Tracheal epithelial cell (primary cell): ENCODE measurements at places on chromosomes 16 and 17. TPM values are rescaled to one million over a fixed set of nuclear protein-coding genes. Genes with fewer than 3 reads are reported as not detected.

SEZ6L2 gene
- total RNA-seq = 5.3 and 8.7 TPM in 2 replicates

MYLK3 gene
- under 0.01 TPM in 2 replicates for total RNA-seq

RTN4RL1 gene
- total RNA-seq = 0.43 and 0.48 TPM in 2 replicates

KCTD19 gene
- not detected in 2 replicates for total RNA-seq

TBC1D26 gene
- total RNA-seq = not detected in 2 replicates
